ENCODE measurements at places on chromosomes 16 and 17. TPM values are rescaled to one million over a fixed set of nuclear protein-coding genes. Genes with fewer than 3 reads are reported as not detected.

- no peak for DNase-seq
Measured at GRCh38 chr16:50611332-50611934, 63.2 kb downstream of the NKD1 start.

DNA sequence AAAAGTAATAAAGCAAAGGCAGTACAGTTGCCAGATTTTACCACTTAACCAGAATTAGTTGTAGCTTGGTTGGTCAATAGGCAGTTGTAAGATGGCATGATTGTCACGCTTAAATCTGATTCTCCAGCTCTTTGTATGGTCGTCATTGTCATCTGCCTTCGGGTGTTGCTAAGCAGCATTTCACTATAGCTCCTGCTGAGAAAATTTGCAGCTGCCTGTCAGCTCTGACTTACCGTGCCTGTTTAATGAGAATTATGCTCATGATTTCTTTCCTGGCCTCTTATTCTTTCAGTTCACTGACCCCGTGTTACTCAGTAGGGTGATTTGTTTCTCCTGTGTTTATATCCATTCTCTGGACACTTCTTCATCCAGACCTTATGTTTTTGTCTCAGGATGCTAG is 66.7 kb downstream of the TANGO6 start:
- DNase-seq, result no peak

DNA sequence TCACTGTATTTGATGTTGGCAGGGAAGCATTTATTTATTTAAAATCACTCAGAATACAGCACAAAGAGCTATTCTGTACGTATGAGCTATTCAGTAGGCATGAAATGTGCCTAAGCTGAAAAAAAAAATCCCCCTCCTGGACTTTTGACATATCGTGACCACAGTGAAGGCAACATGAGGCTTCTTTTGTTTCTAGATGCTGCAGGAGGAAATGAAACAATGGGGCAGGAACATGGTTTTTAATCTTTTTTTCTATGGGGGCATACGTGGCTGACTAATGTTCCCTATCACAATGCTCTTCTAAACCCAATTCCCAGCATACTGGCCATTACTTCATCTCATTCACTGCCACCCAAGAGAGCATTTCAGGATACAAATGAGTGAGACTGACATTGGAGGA is 191.0 kb upstream of the PMFBP1 start:
- DNase-seq, result no peak

- no peak for DNase-seq
Measured at GRCh38 chr17:76528156-76528527, 9.4 kb downstream of the CYGB start.

GRCh38 chr16:51637770-51638094 is 486.7 kb upstream of the SALL1 start:
- DNase-seq, result no peak

GRCh38 chr17:61495161-61495857 is 43.1 kb downstream of the TBX4 start:
- DNase-seq, result no peak

GRCh38 chr16:23013484-23013883 is 135.8 kb downstream of the USP31 start:
- no peak for DNase-seq

- DNase-seq, result no peak
Measured at GRCh38 chr17:2040219-2040827, 1.5 kb upstream of the OVCA2 start.

- DNase-seq, result no peak
Measured at GRCh38 chr16:82603784-82604411, 22.9 kb upstream of the CDH13 start.

DNA sequence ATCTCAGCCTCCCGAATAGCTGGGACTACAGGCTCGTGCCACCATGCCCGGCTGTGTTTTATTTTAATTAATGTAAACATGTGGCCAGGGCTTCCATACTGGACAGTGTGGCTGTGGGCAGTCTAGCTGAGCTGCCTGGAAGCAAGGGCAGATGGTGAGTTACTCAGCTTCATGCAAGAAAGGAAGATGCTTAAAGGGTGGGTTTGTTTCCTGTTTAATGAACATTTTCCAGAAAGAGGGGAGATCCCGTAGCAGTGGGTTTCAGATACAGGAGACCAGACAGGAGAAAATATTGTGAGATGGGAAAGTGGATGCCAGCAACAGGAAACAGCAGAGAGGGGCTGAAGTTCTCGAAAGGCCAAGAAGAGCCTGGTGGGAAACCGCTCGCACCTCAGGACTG is 7.3 kb downstream of the MAPK8IP3 start:
- no peak for DNase-seq

DNA sequence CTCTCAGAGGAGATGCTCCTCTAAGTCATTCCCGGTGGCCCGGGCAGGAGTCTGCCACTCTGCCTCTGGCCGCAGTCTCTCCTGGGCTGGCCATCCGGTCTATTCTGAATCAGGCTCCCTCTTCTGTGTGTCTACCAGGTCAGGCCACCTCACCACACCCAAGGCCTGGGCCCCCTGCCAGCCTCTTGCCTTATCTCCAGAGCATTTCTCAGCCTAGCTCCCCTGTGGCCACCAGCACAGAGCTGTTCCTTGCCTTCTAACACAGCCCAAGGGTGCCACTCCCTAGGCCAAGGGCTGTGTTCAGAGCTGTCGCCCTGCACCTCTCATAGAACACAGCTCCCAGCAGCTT is 55.3 kb downstream of the MYO18A start:
- DNase-seq, result no peak

- no peak for DNase-seq
Measured at GRCh38 chr17:37339321-37339720, 36.5 kb upstream of the C17orf78 start.

DNA sequence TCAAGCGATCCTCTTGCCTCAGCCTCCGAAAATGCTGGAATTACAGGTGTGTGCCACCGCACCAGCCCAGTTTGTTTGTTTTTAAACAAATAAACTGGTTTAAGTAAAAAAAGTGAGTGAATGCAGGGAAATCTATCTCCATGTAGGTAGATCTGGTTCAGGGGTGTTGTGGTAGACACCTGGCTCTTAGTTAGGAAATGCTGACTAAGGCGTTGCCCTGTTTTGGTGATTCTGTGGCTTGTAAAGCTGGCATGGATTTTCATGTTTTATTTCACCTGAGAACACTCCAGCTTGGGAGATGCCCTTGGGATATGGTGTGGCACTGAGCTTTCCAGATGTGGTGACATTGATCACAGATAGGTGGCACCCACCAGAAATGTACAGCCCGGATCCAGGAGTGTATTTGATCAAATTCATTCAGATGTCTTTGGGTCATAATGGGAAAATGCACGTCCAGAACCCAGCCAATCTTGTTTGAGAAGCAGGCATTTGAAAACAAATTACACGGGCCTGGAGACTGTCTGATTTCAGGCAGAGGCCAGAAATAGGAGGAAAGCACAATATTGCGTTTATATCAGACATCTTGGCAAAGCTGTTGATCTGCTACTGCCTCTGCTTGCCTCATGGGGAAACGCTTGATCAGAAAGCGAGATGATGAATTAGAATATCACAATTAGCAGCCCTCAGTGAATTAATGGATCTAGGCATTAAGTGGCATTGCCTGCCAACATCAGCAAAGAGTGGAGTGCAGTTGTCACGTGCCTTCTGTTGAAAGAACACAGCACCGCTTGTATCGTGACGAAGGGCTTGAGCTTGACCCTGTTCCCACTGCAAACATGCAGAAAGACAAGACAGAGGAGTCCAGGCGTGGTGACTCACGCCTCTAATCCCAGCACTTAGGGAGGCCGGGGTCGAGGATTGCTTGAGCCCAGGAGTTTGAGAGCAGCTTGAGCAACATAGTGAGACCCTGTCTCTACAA is 7.3 kb upstream of the IL34 start:
- no peak for DNase-seq

GRCh38 chr16:65601781-65602180 is 479.9 kb upstream of the CDH11 start:
- DNase-seq, result no peak

Gene PRSS36
- 5.7 TPM for total RNA-seq

Gene TMC5
- under 0.01 TPM for total RNA-seq

Gene MT1F
- total RNA-seq, result 1.5 TPM

Gene C16orf74
- total RNA-seq, result 1.5 TPM

Gene MYOCD
- total RNA-seq, result 0.05 TPM

Gene ABCA5
- 8.3 TPM for total RNA-seq
